Stimulated activated CD4-positive, alpha-beta T cell treated with anti-CD3 and anti-CD28 coated beads, Interleukin-2, amount 100 ng/mL, for 4 hours (primary cell): ENCODE measurements at places on chromosomes 5 and 9.

DNA sequence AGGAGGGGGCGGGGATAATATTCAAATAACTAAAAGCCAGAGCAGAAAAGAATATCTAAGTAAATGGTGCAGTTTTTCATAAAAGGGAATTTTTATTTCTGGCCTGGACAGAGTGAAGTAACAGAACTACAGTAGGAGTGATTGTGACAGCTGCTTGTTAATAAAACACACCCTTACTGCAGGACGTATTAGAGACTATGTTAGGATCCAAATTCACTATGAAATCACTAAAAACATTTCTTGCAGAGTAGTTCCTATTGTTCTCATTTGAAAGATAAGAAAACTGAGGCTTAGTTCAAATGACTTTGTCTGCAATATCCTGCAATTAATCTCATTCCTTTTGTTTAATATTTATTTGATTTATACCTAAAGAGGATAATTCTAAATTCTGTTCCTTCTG is 39.5 kb downstream of the FAM174A start:
- no peak for DNase-seq

- no peak for DNase-seq
Measured at GRCh38 chr5:11791792-11792191, 112.5 kb downstream of the CTNND2 start.

- DNase-seq, result no peak
Measured at GRCh38 chr9:99569840-99570239, 251.8 kb upstream of the NR4A3 start.

- no peak for DNase-seq
Measured at GRCh38 chr5:163772241-163772640, 266.8 kb downstream of the MAT2B start.

DNA sequence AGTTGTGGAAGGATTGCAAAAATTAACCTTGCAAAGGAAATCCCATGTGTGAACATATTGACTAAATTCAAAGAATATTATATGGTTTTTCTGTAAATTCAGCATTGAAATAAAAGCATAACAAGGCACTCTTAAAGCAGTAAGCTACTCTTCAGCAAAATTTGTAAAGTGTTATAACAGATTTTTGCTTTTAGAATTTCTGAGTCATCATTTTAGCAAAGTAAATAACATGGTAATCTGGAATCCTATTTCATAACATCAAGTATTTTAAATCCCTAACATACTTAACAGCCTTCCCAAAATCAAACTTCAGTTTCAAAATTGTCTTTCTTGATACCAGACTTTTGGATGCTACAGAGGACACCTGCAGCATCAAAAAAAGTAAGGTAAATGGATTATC is 436.0 kb upstream of the CDH9 start:
- DNase-seq, result no peak

GRCh38 chr9:120263836-120264235 is 316.1 kb downstream of the CDK5RAP2 start:
- no peak for DNase-seq

DNA sequence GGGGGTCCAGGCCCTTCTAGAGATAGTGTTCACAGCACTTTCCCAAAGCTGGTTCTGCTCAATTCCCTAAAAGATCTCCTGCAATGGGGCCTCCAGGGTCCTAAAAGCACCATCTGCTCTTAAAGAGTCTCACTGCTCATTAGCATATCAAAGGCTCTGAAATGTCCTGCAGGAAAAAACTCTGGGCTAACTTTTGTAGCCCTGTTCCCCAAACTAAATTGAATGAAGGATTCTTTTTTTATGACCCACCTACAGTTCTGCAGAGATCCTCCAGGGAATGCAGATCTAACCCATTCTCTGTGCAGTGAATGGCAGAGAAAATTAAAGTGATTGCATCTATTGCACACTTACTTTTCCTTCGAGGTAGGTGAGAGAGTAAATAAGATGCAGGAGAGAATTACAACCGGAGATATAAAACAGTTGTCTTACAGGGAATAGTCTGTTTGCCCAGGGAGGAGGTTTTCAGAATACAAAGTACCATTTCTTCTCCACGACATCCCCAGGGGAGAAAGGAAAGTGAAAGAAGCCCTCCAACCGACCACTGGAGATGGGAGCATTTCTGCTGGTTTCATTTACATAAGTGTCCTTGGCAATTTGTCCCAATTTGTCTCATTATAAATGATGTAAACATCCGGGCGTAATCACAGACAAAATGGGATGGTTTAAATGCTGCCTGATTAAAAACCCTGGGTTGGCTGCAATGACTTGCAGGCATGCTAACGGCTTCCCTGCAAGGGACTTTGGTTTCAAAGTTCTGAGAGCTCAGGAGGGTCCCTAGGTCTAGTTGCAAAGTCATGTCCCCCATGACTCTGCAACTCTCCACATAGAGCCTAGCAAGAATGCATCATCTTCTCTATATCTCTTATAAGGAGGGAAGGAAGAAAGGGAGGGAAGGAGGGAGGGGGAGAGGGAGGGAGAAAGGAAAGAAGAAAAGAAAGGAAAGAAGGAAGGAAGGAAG is 114.0 kb downstream of the KCNIP1 start:
- no peak for DNase-seq

GRCh38 chr9:126411225-126411947 is 84.8 kb downstream of the MVB12B start:
- DNase-seq, result no peak

DNA sequence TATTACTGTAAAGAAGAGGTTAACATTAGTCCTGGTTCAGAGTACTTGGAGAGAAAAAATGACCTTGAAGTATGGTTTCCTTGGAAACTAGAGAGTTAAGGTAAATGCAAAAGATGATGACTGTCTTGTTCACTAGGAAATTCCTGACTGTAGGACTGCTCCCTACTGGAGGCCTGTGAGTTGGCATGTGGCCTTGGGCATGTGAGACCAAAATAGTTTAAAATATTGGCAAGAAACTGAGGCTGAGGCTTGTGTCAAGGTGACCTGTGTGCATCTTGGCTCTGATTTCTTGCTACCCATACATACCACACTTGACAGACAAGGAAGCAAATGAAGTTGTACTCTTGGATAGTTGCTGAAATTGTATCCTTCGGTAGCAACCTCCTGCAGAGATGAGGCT is 96.5 kb downstream of the TARS1 start:
- no peak for DNase-seq

- no peak for DNase-seq
Measured at GRCh38 chr9:88826181-88826580, 165.1 kb upstream of the S1PR3 start.

DNA sequence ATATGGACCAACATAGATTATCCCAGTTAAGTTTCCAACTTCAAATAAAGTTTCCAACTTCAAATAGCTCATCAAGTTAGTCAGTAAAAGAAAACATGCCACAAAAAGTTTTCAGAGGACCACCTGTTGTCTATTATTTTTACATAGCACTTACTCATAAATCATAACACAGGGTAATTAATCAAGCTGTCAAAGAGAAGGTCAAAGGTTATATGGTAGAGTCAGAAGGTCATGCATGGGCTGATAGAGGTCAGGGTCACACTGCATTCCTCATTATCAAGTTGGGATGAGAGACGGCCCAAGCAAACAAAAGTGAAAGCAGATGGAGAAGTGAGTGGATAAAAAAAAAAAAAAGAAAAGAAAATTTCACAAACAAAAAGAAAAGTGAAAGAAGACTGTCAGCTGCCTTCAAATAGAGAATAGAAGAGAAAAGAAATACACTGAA is 145.5 kb upstream of the POU5F2 start:
- DNase-seq, result no peak

- DNase-seq, result no peak
Measured at GRCh38 chr9:111016016-111016415, 22.3 kb downstream of the LPAR1 start.

DNA sequence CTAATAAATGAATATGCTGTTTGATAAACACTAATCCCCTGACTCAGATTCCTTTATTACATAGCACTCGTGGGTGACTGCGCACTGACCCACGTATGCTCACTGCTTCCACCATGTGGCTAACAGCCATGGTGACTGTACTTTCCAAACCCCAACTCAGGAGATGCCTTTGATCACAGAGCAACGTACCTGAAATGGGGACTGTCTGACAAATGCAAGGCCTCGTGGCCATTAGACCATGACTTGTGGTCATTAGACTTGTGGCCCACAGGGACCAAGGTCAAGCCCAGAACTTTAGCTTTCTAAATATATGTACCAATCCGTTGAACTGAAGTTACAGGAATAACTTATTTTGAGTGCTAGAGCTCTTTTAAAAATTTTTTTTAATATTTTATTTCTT is 46.6 kb downstream of the CYFIP2 start:
- peak; percentile 65 for DNase-seq

DNA sequence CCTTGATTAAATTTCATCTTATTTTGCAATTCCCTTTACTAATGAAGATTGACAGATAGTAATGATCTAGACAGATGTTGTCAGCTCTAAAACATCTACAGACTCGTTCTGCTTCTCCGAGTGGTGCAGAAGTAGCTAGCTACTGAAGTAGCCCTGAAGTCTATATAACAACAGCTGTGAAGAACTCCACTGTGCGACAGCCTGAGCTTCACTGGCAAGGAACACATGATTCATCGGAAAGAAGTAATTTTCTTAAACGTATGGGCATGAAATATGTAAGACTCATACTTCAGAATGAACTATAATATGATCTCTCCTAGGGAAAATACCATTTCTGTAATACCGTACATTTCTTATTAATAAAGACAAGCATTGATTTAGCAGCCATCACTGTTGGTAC is 96.2 kb downstream of the TRPM3 start:
- no peak for DNase-seq

DNA sequence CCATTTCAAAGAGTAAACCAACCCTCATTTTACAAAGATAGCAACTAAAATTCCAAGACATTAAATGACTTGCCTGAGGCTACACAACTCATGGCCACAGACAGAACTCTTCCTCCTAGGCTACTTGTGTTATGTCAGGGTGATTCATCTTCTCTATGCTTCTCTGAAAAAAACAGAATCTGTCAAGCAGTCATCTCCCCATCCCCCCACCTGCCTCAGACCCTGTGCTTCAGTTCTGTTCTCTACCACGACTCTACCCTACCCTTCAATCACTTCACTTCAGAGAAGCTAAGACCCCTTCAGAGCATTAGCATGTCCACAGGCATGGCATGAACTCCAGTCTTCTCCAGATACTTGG is 277.7 kb upstream of the PTGER4 start:
- DNase-seq, result peak; percentile 33

DNA sequence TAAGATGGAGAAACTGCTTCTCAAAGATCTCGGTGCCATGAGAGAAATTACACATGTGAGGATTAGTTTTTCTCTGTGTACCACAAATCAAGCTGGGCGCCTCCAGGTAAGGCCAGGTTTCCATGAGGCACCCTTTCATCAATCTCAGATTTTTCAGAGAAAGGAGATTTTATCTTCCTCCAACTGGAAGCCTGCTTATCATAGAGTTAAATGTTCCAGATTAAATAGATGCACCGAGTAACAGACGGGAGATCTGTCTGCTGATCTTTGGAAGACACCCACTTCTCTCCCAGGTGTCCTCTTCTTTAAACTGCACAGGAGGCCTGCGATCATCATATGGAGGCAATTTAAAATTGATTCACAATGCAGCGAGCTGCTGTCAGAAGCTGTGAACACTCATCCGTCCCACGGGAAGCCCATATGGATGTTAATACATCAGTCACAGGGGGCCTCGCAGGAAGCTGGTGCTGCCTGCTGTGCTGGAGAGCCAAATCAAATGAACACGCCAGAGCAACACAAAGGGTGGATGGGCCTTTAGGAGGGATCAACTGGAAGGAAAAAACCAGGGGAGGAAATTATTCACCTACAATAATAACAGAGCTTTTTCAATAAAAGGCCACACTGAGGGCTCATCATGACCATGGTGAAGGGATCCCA is 93.3 kb downstream of the TLE1 start:
- DNase-seq, result no peak

DNA sequence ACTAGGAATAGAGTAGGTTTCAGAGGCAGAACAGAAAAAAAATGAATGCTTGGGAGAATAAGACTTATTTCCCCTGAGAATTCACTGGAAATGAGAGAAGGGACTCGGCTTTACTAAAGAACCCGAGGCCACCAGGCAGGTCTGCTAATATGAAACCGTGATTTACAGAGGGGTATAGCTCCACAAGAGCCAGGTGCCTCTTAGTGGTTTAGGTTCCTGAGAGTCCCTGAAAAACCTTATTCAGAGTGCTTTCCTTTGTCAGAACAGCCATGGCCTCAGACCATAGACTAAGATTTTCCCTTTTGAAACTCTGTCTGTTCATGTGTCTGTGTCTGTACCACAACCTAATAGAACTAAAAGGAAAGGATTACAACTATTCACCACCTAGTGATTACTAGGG is 35.9 kb upstream of the PUM3 start:
- no peak for DNase-seq

- no peak for DNase-seq
Measured at GRCh38 chr9:121901616-121902015, 191.5 kb downstream of the TTLL11 start.

DNA sequence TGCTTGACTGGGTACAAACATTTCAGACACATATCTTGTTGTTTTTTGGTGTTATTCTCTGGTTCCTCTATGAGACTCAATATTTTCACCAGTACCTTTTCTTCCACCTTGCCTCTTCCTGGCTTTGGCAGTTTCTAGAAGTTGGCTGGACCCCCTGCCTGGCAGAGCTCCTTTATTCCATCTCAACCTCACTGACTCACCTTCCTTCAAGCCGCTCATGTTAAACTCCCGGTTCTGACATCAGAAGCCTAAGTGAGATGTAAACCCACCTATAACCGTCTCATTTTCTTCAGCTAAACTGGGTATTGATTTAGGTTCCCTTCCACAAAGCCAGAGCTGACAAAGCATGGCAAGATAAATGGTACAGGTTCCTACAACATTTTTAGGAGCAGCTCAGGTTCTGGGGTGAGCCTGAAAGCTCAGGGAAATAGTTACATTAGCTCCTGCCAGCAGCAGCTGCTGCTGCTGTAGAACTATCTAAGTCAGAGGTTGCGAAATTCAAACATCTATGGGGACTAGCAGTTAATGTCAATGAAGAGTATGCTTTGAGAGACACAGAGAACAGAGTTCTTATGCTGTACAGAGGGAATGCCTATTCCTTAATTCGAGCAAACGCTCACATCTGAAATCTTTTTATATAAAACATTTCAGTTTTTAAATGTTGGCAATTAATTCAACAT is 197.1 kb upstream of the NR3C1 start:
- no peak for DNase-seq

- no peak for DNase-seq
Measured at GRCh38 chr5:109961751-109962150, 272.0 kb downstream of the MAN2A1 start.

DNA sequence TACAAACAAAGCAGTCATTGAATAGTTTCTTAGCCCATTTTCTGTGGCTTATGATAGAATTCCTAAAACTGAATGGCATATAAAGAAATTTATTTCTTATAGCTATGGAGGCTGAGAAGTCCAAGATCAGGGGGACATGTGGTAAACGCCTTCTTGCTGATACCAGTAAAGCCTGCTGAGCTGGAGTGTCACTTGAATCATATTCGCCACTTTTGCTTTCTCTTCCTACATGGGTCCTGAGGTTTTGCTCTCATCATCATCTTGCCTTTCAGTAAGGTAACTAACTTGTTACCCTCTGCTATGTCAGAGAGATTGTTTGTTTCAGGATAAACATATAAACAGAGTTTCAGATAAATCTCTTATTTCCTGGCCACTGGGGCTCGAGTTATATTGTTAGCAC is 203.3 kb upstream of the DMRT1 start:
- DNase-seq, result no peak

- no peak for DNase-seq
Measured at GRCh38 chr9:134563397-134563796, 78.2 kb upstream of the COL5A1 start.

- DNase-seq, result no peak
Measured at GRCh38 chr5:135215617-135216470, 181.8 kb upstream of the PITX1 start.

GRCh38 chr9:109794361-109795012 is 14.5 kb downstream of the PALM2AKAP2 start:
- DNase-seq, result no peak
